ENCODE measurements at places on chromosomes 11 and 22. TPM values are rescaled to one million over a fixed set of nuclear protein-coding genes. Genes with fewer than 3 reads are reported as not detected.
A peak's percentile ranks its signal among the peaks of the same experiment; 100 is the strongest.

IGF2 gene
- total RNA-seq: 14.5 TPM

DNA sequence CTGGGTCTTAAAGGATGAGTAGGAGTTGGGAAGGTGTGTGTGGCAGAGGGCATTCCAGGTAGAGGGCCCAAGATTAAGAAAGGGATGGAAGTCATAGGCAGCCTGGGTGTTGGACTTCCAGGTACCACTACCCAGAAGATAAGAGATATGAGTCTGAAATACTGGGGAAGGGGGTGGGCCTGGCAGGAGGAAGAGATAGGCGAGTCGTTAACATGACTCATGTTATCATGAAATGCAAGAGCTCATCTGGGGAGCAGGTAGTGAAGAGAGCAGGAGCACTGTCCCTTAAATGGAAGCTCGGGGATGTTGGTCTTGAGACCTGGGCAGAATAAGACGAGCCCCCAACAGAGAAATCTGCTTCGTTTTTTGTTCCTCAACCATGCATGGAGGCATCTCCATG, 10.2 kb downstream of the ZC3H7B start:
- H3K4me3 ChIP-seq: no peak overlapping the region
- no peaks in the 10 kb centered on the region for H3K27me3 ChIP-seq
- peaks cover 9% of the 10 kb centered on the region for H3K4me1 ChIP-seq

GRCh38 chr11:40924915-40925314, 534.5 kb downstream of the LRRC4C start:
- no peak overlapping the region for H3K27ac ChIP-seq
- H3K4me3 ChIP-seq: no peak overlapping the region
- H3K4me1 ChIP-seq: no peaks in the 10 kb centered on the region
- H3K27me3 ChIP-seq: no peaks in the 10 kb centered on the region
- H3K36me3 ChIP-seq: no peaks in the 10 kb centered on the region

DNA sequence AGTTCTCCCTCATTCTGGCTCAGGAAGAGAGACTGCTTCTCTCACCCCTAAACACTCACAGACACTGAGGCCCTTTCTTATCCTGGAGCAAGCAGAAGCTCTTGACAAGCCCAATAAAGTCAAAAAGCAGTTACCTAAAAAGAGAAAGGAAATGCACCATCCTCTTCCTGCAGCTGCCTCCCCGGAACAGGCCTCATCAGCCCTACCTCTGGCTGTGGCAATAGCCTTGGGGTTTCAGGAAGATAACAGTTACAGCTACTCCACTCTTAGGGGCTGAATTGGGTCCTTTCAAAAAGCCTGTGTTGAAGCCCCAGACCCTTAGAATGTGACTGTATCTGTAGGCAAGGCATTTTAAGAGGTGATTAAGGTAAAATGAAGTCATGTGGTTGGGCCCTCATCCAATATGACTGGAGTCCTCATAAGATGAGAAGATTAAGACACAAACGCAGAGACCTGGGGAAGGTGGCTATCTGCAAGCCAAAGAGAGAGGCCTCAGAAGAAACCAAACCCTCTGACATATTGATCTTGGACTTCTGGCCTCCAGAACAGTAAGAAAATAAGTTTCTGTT, 3.5 kb upstream of the LGALS12 start:
- H3K36me3 ChIP-seq: no peaks in the 10 kb centered on the region
- no peak overlapping the region for H3K27ac ChIP-seq
- H3K4me3 ChIP-seq: no peak overlapping the region
- no peaks in the 10 kb centered on the region for H3K27me3 ChIP-seq
- DNase-seq: no peak

- DNase-seq: no peak
- no peak overlapping the region for H3K4me3 ChIP-seq
- no peaks in the 10 kb centered on the region for H3K36me3 ChIP-seq
- H3K27ac ChIP-seq: no peak overlapping the region
- H3K4me1 ChIP-seq: peaks cover 5% of the 10 kb centered on the region
These were observed 13.4 kb downstream of the SHANK2 start for GRCh38 chr11:71238941-71239340.

DNA sequence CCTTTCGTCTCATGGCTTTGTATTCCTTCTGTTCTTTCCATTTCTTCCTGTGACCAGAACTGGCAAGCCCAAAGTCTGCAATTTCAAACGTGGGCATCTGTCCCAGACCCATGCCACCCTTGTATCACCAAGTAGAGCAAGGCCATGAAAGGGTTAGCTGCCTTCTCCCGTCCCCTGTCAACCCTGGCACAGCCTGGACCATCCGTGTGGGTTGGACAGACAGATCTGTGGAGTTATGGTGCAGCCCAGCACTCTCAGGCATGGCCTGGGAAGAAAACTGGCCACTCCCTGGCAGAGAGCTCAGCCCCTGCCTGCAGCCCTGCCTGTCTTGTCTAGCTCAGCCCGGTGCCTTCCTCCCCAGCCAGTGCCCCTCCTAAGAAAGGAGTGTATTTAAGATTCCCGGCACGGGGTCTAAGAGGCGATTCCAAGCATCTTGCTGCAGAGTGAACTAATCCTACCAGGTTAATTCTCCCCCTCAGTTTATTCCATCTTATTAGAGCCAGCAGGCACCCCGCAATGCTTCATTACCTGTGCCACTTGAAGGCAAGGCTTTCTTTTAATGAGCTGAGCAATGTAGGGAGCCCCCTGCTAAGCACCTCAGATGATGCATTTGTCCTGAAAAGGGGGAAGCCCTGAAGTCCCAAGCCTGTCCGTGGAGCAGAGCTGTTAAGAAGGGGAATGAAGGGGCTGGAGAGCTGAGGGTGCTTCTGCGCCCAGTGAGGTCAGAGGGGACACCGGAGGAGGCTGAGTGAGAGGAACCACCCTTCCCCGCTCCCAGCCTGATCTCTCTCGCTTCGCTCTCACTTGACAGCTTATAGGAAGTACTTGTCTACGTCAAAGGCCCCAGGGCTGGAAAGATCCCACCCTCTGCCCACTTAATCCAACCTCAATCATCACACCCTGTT, 130.6 kb downstream of the SPATA19 start:
- peaks cover 5% of the 10 kb centered on the region for H3K27me3 ChIP-seq
- H3K4me1 ChIP-seq: no peaks in the 10 kb centered on the region
- H3K27ac ChIP-seq: no peak overlapping the region
- no peak overlapping the region for H3K4me3 ChIP-seq
- no peak for DNase-seq

DNA sequence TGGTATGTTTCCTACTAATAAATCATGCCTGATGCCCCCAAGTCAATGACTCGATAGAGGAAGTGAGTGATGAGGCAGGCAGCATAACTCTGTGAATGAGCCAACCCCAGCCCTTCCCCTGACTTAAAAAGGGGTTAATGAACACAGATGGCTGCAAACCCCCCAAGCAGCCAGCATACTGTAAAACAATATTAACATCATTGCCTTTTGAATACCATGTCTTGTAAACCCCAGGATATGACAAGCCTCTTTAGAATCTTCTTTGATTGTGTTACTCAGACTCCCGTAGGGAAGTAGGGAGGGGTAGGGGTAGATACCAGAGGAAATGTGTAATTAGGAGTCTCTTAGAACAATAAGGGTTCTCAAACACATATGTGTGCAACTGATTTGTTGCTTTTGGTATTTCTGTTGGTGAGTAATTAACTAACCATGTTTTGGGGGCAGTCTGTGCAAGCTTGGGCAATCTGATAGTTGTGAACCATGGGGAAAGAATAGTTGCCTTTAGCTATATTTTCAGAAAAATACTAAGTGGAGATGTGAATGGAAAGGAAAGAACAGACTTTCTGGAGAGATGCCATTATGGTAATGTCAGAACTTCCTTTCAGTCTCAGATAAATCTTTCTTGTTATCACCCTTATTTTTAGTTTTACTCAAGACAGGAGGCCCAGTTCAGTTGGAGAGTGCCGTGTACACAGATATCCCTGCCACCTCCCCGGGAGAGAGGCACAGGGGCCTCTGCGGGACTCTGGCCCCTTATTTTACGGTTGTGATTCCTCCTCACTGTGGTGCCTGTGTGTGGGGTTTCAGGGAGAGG, 701.8 kb downstream of the NTM start:
- H3K4me3 ChIP-seq: no peak overlapping the region
- H3K4me1 ChIP-seq: no peaks in the 10 kb centered on the region
- no peak overlapping the region for H3K27ac ChIP-seq

DNA sequence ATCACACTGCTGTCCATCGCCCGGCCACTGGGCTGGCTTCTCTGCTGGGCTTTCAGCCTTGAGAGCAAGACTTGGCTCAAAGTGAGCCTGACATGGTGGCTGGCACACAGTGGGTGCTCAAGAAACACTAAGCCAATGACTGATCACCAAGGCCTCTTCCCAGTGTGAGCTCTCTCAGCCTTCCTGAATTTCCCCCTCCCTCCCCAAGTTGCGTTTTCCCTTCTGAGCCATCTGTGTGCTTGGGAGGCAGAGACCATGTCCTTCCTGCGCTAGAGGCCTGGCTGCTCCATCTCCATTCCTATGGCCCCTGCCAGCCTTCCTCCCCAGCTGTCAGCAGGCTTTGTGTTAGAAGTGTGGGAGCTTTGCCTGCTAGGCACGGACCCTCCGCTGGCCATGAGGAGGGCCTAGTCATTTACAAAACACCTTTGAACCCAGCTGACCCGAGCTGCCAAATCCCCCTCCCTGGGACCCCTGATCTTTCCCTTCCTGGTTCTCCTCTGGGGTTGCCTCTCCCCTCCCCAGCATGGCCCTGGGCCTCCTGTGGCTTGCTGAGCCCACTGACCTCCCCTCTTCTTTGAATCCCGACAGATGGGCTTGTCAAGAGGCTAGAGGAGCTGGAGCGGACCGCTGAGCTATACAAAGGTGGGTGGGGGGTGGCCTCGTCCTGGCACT, 13.2 kb downstream of the PICK1 start:
- no peak for DNase-seq
- H3K4me3 ChIP-seq: no peak overlapping the region
- no peaks in the 10 kb centered on the region for H3K4me1 ChIP-seq
- H3K27me3 ChIP-seq: no peaks in the 10 kb centered on the region

DNA sequence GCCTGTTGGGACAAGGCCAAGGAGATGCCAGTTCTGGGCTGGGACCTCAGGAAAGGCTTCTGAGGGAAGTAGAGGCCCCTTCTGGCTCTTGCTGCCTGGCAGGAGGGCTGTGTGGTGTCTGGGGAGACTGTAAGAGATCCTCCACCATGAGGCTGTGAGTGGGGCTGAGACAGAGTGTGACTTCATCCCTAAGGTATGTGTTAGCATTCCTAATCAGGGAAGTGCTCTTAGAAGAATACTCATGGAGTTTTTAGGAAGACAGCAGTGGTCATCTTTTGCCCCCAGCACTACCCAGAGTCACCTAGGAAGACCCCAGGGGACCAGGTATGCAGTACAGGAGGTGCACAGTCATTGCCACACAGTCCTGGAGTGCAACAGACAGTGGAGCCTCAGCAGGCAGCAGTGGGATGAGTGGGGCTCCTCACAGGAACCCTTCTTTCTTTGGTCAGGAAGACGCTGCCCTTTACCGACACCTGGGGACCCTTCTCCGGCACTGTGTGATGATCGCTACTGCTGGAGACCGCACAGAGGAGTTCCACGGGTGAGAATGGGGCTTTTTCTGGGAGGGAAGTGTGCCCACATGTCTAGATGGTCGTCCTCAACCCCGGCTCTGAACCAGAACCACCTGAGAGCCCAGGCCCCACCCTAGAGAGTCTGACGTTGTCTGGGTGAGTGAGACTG, 2.8 kb downstream of the RIC8A start:
- H3K27me3 ChIP-seq: no peaks in the 10 kb centered on the region
- no peak for DNase-seq
- peak overlapping the region; percentile 99 for H3K4me3 ChIP-seq
- H3K27ac ChIP-seq: peak overlapping the region; percentile 100
- H3K4me1 ChIP-seq: peaks cover 33% of the 10 kb centered on the region

DNA sequence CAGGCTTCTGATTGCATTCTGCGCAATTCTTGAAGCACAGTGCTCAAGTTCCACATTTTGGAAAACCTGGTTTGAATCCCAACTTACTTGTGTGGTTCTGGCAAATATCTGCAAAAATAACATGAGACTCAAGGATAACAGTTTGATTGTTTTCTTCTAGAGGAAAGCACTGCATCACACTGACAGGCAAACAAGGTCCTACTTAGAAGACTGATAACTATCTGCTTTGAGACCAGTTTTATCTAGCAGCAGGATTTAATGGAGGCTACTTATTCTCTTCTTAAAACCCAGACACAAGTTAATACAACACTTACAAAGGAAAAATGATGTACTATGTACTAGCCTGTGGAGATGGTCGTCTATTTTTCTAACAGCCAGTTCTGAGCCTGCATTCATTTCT, 41.4 kb downstream of the RIC3 start:
- no peaks in the 10 kb centered on the region for H3K4me1 ChIP-seq
- H3K27ac ChIP-seq: no peak overlapping the region
- H3K36me3 ChIP-seq: no peaks in the 10 kb centered on the region
- no peaks in the 10 kb centered on the region for H3K27me3 ChIP-seq
